Activated T-helper 9 cell treated with anti-CD3 and anti-CD28 coated beads, Interleukin-2, amount 50 U/mL, for 16 hours (primary cell): ENCODE measurements at places on chromosomes 2 and 18.

DNA sequence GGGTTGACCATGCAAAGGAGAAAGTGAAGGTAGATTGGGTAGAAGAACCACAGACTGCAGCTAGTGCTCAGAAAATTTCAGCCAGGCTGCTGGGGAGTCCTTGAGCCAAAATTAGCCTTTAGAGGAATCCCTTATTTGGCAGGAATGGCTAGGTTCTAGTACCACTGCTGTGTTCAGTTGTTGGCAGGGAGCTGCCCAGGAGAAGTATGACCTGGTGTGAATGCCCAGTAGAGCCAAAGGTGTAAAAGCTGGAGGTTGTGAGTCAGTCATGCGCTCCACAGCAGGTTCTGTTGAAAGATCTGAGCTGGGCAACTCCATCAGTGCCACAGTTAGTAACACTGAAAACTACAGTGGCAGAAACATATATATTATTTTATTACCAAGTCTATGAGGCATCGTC is 36.4 kb upstream of the TBR1 start:
- no peak for DNase-seq

DNA sequence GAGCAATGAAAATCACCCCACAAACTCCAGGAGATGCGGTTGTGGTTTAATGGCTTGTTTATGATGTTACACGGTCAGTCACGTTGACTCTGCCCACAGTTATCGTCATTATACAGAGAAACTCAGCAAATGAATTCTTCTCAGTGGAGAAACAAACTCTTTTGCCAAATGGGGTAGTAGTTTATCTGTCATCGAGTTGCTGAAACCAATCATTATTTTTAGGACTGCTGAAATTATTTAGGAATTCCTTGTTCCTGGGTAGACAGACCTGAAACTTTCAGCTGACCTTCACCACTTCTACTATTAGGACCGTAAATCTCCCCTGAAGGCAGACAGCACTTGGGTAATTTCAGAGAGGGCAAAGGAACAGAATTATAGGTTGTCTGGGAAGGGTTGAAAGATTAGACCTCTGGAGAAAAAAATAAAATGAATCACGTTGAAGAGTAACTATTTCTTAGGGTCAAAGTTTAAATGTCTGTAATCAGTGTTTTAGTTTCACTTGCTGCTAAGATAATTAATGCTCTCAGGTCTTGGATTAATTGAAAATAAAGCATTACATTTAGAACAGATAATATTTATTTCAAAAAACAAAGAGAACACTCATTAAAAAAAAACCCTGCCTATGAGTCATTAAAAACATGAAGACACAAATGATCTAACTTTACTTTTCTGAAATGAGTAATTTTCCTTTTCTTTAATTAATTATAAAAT is 52.1 kb upstream of the LYPD6 start:
- DNase-seq: no peak

DNA sequence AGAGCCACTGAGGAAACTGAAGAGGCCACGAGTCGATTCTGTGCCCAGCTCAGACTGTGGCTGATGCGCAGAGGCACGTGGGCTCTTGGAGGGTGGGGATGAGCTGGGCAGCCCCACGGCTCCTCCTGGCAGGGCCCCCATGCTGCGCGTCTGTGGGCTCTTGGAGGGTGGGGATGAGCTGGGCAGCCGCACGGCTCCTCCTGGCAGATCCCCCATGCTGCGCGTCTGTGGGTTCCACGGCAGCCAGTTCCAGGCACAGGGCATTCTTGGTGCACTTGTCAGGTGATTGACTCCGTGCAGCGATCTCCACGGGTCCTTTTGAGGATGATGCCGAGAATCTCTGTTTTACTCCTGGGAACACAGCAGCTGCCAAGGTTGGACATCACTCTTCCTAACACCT is 138.1 kb upstream of the ZNF236 start:
- no peak for DNase-seq

- DNase-seq: no peak
Measured at GRCh38 chr2:37934591-37935513, 9.8 kb downstream of the RMDN2 start.
